Stimulated activated naive CD8-positive, alpha-beta T cell treated with anti-CD3 and anti-CD28 coated beads, Interleukin-15, Interleukin-2, amounts not matched to agents 100 U/mL and 50 U/mL, for 24 hours (primary cell): ENCODE measurements at places on chromosomes 5 and 9.

- no peak for DNase-seq
Measured at GRCh38 chr9:76180541-76180940, 213.7 kb downstream of the RFK start.

DNA sequence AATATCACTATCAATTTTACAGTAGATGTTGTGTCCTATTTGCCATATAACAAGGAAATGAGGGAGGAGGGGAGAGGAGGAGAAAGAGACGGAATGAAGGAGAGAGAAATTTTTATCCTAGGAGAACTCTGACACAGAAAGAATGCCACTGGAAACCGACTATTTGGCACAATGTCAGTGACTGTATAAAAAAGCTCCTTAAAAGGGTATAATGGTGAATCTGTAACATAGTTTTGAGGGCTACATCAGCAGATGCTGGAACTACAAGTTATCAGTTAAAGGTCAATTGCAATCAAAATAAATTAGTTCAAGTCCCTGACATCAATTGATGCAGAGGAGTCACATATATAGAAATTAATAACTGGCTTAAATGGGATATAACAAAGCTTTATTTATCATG is 5.7 kb downstream of the EDIL3 start:
- DNase-seq, result no peak

GRCh38 chr5:21238786-21239185 is 1250.8 kb upstream of the CDH18 start:
- DNase-seq, result no peak

DNA sequence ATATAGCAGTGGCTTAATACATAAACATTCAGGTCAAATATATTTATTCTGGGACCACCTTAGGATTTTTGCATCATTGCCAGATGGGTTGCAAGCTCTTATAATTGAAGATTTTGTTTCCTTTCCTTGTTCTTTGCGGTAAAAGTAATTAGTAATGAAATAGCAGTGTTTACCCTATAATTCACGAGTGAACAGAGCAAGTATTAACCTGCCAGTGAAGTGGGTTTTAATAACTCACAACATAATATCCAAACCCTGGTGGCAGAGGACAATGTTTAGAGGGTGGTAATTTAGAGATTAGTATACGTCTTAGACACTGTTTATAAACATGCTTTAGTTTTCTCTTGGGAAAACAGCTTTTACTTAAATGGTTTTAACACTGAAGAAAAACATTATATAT is 11.8 kb downstream of the ARL14EPL start:
- DNase-seq, result no peak

GRCh38 chr9:135724186-135724787 is 22.3 kb downstream of the KCNT1 start:
- DNase-seq, result no peak

DNA sequence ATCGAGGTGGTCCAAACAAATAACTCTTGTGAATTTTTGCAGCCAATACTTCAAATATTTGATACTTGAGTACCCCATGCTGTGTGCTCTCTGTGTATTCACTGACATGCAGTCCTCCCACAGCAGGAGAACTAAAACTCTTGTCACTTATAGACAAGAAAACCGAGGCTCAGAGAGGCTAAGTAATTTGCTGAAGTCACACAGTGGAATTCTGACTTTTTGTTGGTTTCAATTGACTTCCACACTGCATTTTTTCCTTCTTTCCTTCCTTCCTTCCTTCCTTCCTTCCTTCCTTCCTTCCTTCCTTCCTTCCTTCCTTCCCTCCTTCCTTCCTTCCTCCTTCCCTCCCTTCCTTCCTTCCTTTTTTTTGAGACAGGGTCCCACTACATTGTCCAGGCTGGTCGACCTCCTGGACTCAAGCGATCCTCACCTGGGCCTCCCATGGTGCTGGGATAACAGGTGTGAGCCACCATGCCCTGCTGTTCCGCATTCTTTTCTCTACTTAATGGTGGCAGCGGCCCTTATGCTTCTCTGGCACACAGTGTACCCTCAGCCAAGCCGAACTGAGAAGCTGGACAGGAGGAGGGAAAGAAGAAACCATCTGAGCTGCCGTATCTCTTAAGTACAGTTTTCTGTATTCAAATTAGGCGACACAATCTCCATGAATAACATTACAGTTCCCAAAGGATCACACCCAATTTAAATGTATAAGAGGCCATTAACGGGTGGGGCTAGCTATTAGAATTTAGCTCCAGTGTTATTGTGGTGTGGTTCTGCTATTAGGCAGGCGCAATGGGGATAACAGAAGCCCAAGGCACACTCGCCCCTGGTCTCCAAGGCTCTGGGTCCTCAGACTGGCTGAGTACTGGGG is 38.4 kb upstream of the GRHPR start:
- DNase-seq, result no peak

- DNase-seq, result peak; percentile 31
Measured at GRCh38 chr5:34656001-34656699, at the start of gene RAI14. RAI14 (plus strand) TSS chr5:34656328; CDS start chr5:34686920, 30,592 bp downstream.

GRCh38 chr9:132753593-132753880 is 83.3 kb downstream of the GTF3C4 start:
- no peak for DNase-seq

DNA sequence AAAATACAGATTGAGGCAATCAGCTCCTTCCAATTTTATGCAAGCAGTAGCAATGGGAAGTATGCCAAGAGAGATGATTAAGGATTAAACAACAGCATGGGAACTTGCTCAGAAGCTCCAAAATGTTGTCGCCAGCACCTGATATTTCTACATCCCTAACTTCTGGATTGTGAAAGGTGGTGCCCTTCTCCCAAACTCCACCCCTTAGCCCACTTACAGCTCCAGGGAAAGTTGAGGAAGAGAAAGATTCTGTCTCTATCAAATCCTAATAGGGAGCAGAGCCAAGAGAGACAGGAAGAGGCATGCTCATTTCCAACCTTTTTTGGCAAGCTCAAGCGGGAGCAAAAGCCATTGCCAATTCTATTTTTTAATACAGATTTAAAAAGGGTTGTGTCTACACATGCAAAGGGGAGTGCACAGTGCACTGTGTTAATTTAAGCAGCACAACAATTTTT is 92.4 kb upstream of the NR3C1 start:
- DNase-seq, result no peak

DNA sequence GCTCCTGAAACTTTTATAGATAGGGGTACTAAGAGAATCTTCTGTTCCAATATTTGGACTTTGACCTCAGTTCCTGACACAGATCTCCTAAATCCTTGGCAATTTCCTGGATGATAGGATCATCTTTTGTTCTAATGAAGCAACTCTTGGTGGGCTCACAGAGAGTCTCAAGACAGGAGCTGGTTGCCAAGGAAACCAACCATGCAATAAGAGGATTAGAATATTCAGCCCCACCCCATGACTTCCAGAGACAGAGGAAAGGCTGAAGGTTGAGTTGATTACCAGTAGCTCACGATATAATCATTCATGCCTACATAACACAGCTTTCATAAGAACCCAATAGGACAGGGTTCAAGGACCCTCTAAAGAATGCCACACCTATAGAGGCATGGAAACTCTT is 2050.2 kb upstream of the CDH6 start:
- no peak for DNase-seq

- DNase-seq, result no peak
Measured at GRCh38 chr5:112109331-112110007, 309.6 kb downstream of the EPB41L4A start.

DNA sequence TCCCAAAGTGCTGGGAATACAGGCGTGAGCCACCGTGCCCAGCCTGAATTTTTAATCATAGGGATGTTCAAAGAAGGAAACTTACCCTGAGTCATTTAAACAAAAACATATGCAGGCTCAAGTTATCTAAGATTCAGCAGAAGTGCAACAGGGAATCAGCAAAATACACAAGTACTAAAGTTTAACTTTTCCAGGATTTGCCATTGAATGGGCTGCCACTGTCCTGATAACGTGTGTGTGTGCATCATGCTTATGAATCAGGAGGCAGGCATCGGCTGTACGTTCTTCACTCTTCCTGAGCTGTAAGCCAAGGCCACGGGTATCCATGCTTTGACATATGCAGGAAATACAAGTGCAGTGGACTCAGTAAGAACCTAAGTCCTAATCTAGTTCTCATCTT is 48.8 kb upstream of the FST start:
- DNase-seq, result no peak

GRCh38 chr9:117414906-117415331 is at the start of gene ASTN2:
ASTN2 (minus strand) TSS chr9:117415057; CDS start chr9:117414938, 119 bp downstream.
- DNase-seq, result no peak

GRCh38 chr5:113371721-113372196 is 63.0 kb downstream of the TSSK1B start:
- no peak for DNase-seq

GRCh38 chr5:77881528-77881927 is 105.4 kb upstream of the TBCA start:
- no peak for DNase-seq

DNA sequence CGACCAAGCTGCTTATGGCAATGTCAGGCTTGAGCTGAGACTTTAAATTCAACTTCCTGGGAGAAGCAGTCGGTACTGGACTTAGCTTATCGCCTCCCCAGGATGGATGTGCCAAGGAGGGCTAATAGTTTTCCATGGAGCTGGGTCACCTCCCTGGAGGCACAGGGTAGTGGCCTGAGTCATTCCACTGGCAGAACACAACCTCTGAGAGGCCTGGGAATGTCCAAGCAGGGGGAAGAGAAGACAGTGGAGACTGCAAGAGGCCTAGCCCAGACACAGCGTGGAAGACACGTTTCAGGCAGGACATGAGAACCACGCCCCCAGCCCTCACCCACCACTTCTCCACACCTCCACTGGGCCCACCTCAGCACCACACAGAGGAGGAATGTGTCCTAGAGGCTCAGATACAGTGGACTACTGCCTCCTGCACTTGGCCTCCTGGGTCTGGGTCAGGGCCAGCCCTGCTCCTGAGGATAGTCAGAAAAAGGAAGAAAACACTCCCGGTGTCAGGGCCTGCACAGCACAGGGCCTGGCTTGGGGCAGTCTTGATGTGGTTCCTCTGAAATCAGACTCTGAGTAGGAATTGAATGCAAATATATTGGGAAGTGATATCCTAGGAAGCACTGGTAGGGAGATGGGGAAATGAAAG is 171.8 kb downstream of the FSTL4 start:
- no peak for DNase-seq

DNA sequence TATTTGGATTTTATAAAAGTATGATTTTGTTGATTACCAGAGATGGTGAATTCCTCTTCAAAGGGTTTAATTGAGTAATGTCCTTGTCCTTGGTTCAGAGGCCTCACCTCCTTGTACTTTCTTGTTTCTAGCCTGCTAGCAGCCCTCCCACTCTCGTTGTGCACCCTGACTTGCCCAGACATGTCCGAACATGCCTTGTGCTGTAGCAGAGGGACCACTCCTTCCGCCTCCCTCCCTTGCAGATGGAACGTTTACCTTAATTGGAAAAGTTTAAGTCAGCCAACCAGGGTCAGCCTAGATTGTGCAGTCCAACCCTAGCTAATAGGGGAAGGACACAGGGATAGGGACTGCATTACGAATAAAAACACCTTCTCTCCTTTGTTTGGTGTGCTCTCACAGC is 406.9 kb upstream of the NMUR2 start:
- DNase-seq, result no peak

DNA sequence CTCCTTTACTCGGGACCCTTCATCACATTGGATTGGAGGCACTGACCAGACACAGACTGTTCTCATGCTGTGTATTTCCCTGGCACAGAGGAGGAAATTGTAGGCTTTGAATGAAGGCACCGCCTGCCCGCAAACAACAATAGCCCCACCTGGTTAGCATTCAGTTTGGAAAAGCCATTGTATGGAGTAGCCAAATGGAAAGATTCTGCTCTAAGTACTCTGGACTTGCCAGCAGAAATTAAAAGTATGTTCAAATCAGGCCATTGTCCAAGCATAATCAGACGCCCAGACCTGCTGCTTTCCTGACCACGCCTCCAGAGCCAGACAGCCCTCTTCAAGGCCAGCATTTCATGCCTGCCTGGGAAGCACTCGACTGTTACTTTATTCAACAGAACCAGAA is 8.0 kb upstream of the SEMA4D start:
- no peak for DNase-seq

DNA sequence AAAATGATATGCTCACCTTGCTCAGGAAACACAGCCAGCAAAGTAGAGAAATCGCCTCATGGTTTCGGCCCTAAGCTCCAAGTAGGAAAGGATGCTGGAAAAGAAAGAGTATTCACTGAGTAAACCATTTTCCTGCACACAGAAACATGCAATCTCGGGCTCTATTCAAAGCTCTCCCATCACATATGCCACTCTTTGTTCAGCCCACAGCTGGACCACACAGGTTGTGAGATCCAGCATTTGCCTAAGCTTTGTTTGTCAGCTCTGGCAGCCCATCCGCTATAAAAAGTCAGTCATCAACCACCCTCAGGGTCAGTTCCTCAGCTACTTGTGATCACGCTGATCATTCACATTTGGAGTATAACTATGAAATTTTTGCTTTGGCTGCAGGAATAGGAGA is 96.5 kb upstream of the SMARCA2 start:
- no peak for DNase-seq

- DNase-seq, result no peak
Measured at GRCh38 chr9:34371886-34372466, 4.7 kb downstream of the MYORG start.

DNA sequence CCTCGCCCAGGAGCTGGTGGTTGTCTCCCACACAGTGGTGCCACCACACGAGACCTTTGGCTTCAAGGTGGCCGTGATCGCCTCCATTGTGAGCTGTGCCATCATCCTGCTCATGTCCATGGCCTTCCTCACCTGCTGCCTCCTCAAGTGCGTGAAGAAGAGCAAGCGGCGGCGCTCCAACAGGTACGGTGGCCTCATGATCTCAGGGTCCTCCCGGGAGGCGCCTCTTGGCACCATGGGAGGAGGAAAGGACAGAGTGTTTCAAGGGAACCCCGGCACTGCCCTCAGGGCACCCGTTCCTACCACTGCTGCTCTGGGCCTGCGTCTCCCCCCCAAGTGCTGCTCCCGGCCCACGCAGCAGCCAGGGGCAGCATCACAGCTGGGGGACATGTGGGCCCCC is 18.2 kb upstream of the CARD19 start:
- no peak for DNase-seq

DNA sequence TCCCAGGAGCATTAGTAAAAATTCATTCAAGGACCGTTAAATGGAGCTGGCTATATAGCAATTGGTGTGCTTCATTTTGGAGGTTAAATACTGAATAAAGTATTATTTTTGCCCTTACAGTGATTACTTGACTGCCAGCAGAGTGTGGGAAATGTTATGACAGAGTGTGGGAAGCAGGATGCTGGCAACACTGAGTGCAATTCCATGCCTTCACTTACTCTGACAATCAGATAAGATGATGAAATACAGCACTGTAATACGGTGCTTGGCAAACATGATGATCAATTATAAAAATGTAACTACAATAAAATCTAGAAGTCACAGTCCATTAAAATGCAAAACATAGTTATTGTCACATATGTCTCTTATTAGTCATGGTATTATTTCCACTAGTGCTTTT is 651.3 kb downstream of the PTPRD start:
- DNase-seq, result no peak

DNA sequence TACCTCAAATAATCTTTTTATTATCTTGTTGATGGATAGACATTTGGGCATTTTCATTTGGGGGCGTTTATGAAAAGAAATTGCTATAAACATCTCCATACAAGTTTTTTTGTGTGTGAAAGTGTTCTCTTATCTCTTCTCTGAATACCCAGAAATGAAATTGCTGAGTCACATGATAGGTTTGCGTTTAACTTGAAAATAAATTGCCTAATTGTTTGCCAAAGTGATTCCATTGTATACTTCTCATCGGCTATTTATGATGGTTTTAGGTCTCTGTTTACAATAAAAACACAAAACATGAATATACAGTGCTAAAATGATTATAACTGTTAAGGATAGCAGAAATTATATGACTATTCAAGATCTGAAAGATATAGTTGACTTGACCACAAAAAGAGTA is 361.7 kb downstream of the TAF11L14 start:
- DNase-seq, result no peak

GRCh38 chr5:33242277-33242676 is 198.5 kb upstream of the TARS1 start:
- no peak for DNase-seq
